ENCODE measurements at places on chromosomes 6 and 20.

DNA sequence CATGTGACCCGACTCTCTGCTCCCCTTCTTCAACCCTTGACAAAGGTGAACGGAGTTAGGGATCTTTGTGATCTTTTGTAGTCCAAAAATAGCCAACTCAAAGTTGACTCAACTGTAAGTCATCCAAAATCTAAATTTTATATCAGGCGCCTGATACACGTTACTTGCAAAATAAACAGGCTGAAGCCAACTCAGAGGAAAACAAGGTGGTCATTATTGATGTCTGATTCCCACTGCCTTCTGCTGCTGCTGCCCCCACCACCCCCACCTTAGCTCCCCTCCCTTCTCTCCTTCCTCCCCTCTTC is 13.2 kb upstream of the RNF8 start:
- DNase-seq, result no peak

DNA sequence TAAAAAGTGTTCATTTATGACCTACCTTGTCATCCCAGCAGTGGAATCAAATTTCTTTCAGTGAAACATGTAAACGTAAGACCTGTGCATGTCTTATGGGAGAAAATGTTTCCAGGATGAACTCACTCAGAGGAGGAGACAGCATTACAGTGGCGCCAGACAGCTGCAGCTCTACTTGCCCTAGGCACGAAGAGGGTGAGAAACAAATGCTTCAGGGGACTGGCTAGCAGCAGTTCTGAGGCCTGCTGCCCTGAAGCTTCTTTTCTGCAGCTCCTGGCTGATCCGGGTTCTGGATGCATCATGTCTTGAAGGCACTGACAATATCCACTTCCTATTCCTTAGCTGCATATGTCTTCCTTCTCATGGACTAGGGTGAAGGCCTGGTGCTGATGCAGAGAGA is 120.2 kb downstream of the QRSL1 start:
- DNase-seq, result no peak

GRCh38 chr6:132165677-132166076 is 214.5 kb upstream of the CCN2 start:
- no peak for DNase-seq

DNA sequence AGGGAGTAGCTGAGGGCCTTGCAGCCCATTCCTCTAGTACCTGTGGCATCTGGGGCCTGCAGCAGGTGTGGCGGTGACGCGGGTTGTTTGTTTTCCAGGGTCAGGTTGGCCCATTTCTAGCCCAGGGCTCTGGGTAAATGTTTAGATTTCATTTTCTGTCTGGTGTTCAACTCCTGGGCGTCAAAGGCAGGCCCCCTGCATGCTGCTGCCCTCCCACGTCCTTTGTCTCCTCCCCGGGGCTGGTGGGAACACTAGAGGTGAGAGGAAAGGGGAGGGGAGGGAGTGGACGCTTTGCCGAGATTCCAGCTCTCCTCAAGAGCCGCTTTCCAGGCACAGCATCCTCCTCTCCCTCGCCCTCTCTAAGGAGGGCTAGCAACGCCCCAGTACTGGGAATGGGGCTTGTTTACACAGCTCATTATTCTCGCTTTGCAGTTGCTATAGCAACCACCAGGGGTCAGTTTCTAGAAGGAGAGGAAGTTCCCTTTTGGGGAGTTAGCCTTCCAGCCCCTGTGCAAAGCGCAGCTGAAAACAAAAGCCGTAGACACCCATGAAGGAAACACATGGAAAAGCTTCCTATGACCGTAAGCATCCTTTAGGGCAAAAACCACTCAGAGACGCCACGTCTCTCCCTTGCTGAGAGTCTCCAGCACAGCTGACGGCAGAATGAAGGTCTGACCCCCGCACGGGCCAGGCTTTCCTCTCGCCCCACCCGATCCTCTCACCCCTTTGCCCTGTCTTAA is 170.6 kb downstream of the LY86 start:
- peak; percentile 50 for DNase-seq

DNA sequence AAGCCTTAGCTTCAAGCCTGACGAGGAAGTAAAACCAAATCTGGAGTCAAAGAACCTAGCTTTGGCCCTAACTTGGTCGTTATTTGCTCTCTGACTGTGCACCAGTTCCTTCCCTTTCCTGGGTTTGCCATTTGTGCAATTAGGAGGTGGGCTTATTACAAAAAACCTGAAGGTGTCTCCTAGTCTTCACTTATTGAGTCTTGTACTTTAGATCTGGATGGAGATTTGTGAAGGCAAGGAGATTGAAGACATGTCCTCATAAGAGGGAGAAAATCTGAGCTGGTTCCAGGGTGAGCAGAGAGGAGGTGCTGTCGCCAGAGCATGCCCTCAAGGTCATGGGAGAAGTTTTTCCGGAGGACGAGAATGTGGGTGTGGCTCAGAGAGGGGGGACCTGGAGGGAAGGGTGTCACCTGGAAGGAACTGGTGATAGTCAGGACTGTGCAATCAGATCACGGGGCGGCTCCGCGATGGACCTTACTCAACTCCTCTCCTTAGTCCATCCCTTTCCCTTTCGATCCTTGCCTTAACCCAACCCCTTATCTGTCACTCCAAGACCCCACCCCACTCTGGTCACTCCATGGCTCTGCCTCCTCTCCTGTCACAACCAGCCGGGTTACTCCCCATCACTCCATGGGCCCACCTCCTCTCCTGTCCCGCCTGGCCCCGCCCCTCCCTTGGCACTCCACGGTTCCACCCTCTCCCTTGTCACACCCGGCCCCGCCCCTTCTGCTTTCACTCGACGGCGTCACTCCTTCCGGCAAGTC is 588 bp upstream of the ACSS2 start:
- peak; percentile 98 for DNase-seq

GRCh38 chr20:62739067-62739466 is 30.4 kb downstream of the NTSR1 start:
- no peak for DNase-seq

GRCh38 chr6:161445021-161445799 is 171.3 kb upstream of the AGPAT4 start:
- DNase-seq, result no peak

DNA sequence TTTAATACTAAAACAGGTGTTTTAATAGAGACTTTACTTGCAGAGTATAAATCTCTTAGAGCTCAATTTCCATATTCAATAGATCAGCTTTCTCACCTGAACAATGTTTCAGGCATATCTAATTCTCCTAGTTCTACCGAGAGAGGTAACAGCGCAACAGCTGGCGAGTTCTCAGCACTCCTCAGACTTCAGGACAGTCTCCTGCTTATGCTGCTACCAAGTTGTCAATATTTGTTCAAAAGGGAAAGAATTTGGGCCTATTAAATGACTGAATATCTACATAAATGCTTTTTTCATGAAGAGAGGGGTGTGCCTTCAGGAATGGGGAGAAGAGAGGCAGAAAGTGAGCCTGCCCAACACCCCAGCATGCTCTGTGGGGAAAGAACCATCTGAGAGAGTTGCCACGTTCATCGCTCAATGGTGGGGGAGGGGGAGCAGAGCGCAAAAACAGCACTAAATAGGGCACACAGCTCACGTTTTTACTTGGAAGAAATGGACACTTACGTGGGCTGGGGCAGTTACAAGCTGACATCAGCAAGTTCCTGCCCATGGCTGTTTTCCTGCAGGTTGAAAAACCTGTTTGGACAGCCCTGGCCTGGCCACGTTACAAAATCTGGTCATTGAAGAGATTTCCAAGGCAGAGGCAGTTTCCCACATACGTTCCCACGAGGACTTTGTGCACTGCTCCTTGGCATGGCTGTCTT is 38.0 kb downstream of the EZR start:
- no peak for DNase-seq

GRCh38 chr6:36623547-36624459 is 29.6 kb downstream of the SRSF3 start:
- peak; percentile 56 for DNase-seq

GRCh38 chr6:67129780-67130179 is 1422.8 kb upstream of the EYS start:
- DNase-seq, result no peak

DNA sequence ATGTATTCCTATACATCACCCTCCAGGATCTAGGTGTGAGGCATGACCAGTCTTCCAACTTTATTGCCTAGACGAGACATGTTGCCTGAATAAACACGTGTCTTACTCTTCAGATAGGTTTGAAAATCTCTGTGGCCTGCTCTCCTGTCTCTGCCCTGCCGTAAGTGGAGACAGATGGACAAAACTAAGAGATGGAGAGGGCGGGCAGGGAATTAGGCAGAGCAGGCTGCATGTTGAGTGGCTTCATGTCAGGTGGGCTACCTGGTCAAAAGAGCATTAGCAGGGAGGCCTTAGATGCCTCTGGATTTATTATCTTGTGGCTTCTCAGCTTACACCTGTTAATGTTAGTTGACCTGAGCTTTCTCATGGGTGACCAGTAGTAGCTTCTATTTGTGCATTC is 59.0 kb upstream of the TULP4 start:
- DNase-seq, result no peak

DNA sequence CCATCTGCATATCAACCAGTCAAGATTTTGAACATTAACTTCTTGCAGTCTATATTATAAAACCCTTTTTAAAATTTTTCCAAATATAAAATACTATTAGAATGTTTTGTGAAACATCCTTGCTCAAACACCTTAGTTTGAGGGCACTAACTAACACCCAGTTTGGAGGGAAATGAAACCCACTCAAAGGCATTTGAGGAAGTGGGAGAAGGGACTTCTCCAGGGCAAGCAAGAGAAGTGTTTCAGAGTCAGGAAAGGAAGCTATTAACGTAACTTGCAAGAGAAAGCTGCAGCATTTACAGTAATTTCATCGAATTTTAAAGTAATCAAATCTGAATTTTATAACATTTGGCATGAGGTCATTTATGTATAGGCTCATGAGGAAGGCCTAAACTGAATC is 21.3 kb downstream of the MTFR2 start:
- no peak for DNase-seq

- no peak for DNase-seq
These were observed 33.3 kb downstream of the GSTA3 start for GRCh38 chr6:52876056-52876787.

DNA sequence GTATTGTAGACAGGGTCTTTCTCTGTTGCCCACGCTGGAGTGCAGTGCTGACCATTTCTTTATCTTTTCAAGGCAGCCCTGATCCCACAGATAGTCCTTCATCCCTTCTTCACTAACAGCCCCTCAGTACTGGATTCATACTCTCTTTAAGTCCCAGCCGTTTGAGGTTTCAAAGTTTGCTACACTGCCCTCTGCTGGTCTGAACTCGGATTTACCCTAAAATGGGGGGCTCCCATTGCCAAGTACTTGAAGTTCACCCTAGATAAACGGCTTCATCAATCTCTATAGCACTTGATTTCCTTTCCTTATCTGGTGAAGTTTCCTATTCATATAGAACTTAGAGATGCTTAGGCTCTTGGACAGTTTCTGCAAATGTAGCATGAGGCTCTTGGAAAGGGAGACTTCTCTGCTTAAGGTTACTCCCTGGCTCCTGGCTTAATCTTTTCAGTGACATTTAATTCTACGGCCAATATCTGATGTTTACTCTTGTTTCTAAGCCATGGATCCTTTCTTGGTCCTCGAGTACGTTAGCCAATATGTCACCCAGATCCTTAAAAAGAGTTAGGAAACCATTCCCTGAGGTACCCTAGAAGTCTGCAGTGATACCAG is 21.4 kb upstream of the PREP start:
- peak; percentile 46 for DNase-seq

GRCh38 chr20:50668326-50668725 is 23.0 kb downstream of the RIPOR3 start:
- DNase-seq, result no peak

DNA sequence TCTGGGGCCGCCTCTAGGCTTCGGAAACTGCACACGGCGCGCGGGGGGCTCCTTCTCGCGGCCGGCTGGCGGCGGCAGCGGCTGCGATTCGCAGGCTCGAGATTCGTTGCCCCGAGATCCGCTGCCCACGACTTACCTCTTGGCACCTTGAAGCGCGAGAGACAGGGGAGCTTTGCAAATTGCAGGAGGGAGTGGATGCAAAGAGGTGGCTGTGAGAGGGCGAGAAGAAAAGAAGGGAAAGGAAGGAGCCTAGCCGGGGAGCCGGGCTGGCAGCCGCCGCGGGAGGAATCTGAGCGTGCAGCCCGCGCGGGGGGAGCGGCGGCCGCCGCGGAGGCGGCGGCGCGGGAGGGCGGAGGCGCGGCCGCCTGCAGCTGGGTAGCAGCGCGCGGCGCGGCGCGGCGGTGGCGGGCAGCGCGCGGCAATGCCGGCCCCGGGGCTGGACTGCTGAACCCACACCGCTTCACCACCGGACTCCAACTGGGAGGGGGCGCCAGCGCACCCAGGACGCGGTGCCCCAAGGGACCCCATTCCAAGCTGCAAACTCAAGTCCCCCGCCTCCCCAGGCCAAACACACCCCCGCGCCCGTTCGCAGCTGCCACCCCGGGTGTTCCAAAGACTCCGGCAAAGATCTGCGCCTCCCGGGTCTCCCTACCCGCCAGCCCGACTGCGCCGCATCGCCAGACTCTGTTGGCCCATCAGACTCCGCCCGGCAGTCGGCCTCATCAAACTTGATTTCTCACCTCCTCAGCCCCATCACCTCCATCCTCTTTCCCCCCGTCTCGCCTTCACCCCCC is 44.2 kb upstream of the SUPT3H start:
- DNase-seq, result peak; percentile 42

DNA sequence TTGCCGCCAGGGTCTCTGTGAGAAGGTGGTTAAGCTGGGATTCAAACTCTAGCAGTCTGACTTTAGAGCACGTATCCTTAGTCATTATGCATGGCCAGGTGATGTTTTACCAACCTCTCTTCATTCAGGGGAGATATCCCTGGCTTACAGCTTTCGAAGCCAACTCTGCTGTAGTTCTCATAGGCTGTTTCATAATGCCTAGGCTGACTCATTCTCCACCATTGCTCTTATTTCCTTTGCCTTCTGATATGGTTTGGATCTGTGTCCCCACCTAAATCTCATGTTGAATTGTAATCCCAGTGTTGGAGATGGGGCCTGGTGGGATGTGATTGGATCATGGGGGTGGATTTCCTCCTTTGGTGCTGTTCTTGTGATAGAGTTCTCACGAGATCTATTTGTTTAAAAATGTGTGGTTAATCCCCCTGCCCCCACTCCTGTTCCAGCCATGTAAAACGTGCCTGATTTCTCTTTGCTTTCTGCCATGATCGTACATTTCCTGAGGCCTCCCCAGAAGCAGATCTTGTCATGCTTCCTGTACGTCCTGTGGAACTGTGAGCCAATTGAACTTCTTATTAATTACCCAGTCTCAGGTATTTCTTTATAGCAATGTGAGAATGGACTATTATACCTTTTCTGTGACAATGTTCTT is 94.6 kb upstream of the MAN1A1 start:
- no peak for DNase-seq

GRCh38 chr6:152979116-152979515 is 3.7 kb downstream of the FBXO5 start:
- no peak for DNase-seq

GRCh38 chr6:166143011-166143410 is 24.6 kb downstream of the TBXT start:
- DNase-seq, result no peak
